Epithelial cell of proximal tubule (primary cell): ENCODE measurements at places on chromosomes 4 and X. TPM values are rescaled to one million over a fixed set of nuclear protein-coding genes. Genes with fewer than 3 reads are reported as not detected.

The IL15 gene
- total RNA-seq, result 3.7 and 7.7 TPM in 2 replicates

DNA sequence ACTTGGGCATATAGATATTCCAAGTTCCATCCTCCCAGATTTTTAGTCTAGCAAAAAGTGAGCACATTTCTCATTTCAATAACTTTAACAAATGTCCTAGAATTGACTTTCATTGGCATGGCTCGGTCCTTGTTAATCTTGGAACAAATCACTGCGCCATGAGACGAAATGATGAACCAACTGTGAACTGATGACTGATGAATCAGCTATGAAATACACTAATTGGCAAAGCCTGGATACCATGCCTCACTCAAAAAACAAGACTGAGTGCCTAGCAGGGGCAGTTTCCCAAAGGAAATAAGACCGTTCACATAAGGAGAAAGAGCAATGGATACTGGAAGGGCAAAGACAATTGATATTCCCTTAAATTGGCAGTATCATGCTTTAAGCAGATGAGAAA is 248.6 kb upstream of the VEGFC start:
- no peak for DNase-seq

- no peak for DNase-seq
These were observed 115.7 kb downstream of the ANKRD50 start for GRCh38 chr4:124596816-124597215.

DNA sequence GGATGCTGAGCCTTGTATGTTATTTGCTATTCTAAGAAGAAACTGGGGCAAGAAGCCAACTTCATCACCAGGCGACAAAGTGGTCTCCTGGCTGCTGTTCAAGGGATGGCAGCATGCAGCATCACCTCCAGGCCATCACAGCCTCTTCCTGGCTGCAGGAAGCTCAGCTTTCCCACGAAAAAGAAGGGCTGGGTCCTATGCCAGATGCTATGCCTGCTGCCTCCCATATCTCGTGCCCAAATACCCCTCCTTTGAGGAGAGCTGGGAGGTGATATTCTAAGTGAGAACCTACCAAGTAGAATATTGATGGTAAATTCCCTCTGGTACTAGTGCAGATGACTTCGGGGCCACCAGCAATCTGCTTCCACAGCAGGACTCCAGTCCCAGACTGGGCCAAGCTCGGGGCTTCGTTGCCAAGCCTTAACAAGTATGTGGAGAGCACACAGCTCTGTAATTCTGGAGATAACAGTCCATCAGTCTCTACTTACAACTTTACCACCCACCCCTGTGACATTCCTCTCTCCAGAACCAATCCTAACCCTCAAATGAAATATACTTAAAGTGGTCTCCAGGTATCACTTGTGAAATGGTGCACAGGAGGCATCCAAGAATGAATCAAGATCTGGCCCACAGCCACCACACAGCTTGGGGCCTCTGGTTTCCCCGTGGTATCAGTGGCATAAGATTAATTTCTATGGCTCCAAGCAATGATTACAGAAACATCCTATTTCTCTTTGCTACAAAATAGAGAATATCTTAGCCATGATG is 149.3 kb downstream of the PALLD start:
- DNase-seq, result no peak

- peak; percentile 23 for DNase-seq
These were observed 5.1 kb downstream of the TIMP1 start for GRCh38 chrX:47587091-47587891.

GRCh38 chr4:186807808-186808629 is 84.4 kb upstream of the FAT1 start:
- DNase-seq, result no peak

GRCh38 chr4:17797808-17798207 is 12.7 kb downstream of the DCAF16 start:
- DNase-seq, result no peak

DNA sequence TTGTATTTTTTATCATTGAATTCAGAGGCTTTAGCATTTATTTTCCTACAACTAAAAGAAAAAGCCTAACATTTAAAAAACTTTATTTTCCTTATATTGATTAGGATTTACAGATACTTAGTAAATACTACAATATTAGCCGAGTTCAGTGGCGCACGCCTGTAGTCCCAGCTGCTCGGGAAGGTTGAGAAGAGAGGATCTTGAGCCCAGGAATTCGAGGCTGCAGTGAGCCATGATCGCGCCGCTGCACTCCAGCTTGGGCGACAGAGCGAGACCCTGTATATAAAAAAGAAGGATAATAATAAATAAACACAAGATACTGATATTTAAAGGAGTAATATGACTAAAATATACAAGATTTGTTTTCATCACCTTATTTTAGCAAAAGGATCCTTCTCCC is 681 bp upstream of the UPF3B start:
- DNase-seq, result no peak
